LNCaP clone FGC (cell line): ENCODE measurements at places on chromosomes 11 and 22.

GRCh38 chr22:21902296-21903087, 35.0 kb upstream of the MAPK1 start:
- no peak for DNase-seq

DNA sequence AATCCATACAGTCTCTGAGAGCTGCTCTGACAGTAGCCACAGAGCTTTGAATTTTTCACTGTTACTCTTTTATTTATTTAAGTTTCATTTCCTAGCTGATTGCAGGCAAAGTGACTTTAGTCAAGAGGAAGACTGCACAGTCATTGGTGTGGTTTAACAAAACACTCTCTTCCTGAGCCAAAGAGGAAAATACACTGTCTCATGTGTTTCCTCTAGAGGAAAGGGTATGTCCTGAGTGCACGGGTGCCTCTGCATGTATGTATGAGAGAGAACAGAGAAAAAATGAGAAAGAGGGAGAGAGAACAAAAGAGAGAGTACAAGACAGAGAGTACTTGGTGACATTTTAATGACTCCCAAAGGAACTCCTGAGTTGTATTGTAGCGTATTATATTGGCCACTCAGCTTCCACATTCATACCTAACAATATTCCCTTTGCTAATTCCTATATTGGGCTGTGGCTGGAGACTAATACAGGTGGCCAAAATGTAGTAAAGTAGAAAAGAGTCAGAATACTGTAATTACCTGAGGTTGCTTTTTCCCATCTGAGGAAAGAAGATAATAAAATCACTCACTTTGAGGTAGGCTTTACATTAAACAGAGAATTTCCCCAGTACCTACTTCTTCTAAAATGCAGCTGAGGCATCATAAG, at the start of gene OR4D9:
TSS of gene OR4D9 (plus strand) at position 599 of the 649 bp plus-strand sequence. CDS start 3,374 bp downstream, outside the sequence.
- no peak for DNase-seq

DNA sequence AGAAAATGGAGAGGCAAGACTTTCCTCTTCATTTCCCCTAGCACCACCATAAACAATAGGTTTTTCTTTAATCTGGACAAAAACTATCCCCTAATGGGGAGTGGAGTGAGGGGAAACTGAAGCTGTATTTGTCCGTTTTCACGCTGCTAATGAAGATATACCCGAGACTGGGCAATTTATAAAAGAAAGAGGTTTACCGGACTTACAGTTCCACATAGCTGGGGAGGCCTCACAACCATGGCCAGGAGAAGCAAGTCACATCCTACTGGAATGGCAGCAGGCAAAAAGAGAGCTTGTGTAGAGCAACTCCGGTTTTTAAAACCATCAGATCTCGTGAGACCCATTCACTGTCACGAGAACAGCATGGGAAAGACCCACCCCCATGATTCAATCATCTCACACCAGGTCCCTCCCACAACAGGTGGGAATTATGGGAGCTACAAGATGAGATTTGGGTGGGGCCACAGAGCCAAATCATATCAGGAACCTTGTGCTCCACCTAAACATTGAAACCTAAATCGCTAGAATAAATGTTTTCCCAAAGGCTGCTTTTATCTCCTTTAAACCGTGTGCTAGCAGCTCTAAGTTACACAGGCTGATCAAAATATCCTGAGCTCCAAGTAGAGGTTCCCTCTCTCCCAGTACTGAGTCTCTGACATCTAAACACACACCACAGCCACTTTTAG, 4.3 kb downstream of the UBQLN3 start:
- no peak for DNase-seq

DNA sequence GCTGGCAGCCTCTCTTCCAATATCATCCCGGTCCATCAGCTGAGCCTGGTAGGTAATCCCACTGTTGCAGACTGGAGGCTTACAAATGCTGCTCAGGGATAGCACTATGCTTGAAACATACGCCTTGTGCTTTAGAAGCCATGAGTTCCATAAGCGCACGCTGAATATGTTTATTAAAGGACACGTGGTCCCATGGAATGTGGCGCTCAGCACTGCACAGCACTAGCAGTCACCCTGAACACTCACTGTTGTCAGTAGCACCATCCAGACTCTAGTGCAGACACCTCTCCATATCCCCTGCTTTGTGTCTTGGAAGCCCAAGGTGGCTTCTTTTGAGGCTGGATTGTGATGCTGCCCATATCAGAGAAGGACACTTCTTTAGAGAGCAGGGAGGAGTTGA, 120.9 kb downstream of the MAML2 start:
- DNase-seq, result no peak

DNA sequence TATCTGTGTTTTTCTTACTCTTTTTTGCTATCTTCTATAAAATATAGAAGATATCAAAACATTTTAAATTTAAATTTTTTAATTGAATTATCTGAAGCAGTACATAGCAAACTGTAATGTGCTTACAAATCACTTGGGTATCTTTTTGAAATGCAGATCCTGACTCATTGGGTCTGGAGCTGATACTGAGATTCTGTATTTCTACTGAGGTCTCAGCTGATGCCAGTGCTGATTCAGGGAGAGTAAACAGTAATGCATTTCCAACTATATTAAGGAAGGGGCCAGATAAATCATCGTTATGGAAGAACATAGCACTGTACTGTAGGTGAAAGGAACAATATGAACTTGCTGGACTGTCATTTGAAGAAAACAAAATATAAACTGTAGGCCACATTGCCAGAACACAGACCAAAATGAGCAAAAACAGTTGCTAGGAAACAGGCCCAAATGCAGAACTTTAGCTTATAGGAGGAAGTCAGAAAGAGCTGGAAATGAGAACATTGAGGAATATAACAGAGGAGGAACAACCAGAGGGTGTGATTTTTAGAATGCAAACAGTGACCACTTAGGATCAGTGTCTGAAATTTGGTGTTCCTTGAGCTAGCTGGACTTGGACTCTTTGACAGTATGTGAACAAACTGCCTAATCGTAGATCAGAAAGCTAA, 3.3 kb downstream of the ARL14EP start:
- DNase-seq, result no peak

GRCh38 chr22:23789638-23790037, 2.9 kb downstream of the SMARCB1 start:
- no peak for DNase-seq

- DNase-seq, result no peak
Observed at GRCh38 chr11:70569996-70570692, 171.8 kb downstream of the CTTN start.

- DNase-seq, result no peak
Observed at GRCh38 chr22:44582016-44582415, 84.0 kb upstream of the RTL6 start.

DNA sequence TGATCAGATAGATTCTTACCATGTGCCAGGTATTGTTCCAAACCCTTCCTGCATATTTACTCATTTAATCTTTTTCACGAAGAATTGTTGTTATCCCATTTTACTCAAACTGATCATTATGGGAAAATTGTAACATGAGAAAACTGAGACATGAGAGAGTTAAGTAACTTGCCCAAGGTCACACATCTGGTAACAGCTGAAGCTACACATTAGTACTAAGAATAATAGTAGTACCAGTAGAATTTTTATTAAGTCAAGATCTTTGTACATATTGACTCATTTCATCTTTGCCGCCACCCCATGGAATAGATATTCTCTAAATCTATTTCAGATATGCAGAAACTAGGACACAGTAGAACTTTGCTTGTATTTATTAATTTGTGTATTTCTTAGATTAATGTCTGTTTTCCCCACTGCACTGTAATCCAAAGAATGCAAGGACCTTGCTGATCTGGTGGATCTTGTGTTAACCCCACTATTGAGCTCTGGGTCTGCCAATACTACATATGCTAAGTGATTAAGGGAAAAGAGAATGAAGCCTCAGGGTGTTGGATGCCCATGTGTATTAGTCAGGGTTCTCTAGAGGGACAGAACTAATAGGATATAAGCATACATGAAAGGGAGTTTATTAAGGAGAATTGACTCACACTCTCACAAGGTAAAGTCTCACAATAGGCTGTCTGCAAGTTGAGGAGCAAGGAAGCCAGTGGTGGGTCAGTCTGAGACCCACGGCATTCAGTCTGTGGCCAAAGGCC, 72.8 kb downstream of the PARVA start:
- no peak for DNase-seq

DNA sequence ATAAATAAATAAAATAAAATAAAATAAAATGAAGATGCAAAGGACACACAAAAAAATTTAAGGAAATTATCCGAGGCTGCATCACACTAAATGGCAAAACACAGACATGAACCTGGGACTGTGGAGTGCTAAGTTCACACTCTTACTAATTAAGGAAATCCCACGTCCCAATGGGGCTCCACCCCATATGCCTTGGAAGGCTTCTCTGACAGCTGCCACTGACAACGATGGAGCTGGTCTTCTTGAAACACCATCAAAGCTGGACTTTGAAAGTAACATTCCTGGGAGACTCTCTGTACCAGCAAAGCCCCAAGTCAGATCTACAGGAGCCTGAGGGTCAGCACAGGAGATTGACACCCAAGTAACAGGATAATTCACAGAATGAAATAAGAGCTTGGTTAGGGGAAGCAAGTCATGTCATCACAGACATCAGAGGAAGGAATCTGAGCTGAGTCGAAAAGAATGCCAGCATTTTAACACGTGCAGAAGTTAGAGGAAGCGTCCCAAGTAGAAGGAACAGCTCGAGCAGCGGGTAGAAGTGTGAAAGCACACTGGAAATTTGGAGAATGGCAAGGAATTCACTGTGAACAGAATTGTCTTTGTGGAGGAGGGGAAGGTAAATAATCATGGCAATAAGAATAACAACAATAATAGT, 13.8 kb downstream of the TPST2 start:
- DNase-seq, result no peak

- peak; percentile 67 for DNase-seq
Observed at GRCh38 chr22:43088984-43089717, at the start of gene TTLL1. TSS of gene TTLL1 (minus strand) at chr22:43089391. CDS start at chr22:43075586, 13,805 bp downstream.

DNA sequence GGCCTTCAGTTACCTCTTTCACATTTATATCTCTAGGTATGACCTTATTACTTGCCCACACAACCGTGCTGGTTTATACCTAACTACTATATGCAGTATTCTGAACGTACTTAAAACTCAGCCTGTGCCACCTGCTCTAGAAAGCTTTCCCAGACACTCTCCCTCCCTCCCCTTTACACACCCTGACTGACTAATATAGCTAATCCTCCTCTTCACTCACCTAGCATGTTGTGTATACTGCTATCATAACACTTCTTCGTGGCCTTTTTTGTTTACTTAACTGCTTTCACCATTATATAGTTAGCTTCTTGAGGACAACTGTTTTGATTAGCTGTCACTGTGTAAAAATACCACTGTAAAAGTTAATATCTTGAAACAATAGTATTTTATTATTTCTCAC, 23.5 kb downstream of the RNF214 start:
- no peak for DNase-seq

GRCh38 chr11:92625894-92626293, 343.6 kb upstream of the MTNR1B start:
- DNase-seq, result no peak

- DNase-seq, result peak; percentile 46
Observed at GRCh38 chr11:66718320-66718971, 10.6 kb downstream of the SPTBN2 start.

DNA sequence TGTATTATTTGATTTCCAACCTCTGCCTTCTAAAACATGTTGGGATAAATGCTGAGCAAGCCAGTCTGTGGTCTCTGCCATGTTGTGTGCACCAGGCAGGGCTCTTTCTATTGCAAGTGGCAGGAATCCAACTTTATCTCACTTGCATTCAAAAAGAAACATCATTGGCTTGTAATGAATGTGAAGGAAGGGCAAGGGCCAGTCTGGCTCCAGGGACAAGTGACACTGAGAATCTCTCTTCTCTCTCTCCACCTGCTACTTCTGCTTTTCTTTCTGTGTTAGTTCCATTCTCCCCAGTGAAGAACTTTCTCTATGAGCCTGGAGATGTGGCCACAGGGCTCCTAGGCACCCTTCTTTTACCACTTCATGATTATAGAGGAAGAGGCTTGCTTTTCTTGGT, 329.9 kb upstream of the NCAM1 start:
- DNase-seq, result no peak

DNA sequence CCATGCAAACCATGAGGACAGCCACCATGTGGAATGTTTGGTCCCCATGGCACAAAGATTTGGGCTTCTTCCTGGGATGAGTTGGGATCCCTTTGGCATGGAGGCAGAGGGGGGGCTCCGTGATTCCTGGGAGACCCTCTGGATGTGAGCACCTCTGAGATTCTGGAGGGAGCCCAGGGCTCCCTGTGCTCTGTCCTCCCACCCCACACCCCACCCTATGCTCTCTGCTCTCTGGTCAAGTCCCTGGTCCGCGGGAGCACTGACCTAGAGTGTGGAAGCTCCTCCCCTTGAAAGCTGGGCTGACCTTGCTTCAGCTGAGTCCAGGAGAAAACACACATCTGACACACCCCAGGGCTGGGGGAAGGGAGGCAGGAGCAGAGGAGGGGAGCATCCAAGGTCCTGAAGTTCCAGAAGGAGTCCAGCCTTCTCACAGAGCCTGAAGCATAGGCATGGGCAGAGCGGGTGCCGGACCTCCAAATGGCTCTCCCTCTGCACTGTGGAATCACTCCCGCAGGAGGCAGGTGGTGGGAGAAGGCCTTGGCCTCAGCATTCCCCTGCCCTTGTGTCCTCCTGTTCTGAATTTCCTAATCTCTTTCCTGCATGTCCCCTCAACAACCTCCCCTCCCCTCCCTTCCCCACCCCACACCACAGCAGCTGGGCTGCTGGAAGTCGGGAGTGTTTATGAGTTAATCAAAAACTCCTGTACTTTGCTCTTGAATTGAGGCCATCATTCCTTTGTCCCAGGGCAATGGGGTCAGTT, 25.7 kb upstream of the OAF start:
- DNase-seq, result no peak

DNA sequence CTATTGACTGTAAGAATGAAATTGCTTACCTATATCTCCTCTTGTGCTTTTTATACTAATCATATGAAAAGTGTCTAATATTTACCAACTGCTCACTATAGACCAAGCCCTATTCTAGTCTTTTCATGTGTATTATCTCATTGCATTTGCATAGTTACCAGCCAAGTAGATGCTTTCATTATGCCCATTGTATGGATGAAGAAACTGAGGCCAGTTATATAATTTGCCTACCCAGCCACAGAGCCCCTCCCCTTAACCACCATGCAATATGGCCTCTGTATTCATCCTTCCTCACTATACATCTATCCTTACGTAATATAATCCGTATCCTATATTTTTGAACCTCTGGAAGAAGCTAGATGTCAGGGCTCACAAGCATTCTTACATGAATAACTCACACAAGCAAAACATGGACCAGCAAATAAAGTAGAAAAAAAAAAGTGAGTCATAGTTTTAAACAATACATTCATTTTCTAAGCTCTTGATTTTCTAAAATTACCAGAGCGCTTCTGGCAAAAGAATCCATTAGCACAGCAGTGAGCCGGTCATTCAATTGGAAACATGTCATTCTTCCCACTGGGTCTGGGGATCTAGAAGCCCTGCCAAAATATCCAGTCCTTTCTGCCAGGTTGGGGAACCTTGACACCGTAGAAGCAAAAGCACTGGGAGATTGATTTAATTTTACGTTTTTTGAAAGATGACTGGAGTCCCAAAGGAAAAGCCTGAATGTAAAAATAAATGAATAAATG, 80.0 kb downstream of the C11orf91 start:
- DNase-seq, result no peak

- no peak for DNase-seq
Observed at GRCh38 chr11:63518548-63518947, 12.7 kb downstream of the LGALS12 start.
